CMK (cell line): ENCODE measurements at places on chromosomes 4 and X.

GRCh38 chr4:11949355-11949754 lies 520.7 kb upstream of the HS3ST1 start:
- DNase-seq: no peak

GRCh38 chr4:87399148-87399547 lies 8.2 kb upstream of the HSD17B11 start:
- no peak for DNase-seq

DNA sequence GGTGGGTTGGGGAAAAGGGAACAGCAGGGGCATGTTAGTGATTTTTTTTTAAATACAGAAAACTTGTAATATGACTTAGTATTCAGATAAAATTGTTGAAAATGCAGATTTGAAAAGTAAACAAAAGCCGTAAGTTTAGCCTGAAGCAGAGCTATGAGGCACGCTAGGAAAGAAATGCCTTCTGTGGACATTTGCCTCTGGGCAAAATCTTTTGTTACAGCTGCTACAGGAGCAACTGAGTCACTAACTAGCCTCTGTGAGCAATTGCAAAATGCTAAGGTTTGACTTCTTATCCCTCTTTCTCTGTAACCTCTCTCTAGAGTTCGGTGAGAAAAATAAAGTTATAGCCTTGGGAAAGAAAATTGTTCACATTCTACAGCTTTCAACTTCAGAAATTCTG lies 350.0 kb downstream of the SLC7A11 start:
- DNase-seq: no peak

DNA sequence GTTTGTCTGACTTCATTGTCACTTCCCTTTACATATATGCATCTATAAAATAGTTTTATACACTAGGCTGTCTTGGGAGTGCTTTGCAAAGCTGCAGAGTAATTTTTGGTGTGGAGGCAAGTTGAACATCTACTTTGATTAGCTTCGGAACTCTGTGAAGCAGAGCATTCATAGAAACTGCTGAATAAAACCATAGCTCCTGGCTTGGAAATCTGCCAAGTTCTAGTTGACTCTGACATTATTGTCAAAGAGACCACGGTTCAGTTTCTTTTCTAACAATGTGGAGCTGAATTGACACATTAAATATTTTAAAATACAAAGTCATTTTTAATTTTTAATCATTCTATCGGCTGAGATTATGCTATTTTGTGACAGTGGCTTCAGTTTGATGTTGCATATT lies 335.0 kb downstream of the BMPR1B start:
- no peak for DNase-seq

DNA sequence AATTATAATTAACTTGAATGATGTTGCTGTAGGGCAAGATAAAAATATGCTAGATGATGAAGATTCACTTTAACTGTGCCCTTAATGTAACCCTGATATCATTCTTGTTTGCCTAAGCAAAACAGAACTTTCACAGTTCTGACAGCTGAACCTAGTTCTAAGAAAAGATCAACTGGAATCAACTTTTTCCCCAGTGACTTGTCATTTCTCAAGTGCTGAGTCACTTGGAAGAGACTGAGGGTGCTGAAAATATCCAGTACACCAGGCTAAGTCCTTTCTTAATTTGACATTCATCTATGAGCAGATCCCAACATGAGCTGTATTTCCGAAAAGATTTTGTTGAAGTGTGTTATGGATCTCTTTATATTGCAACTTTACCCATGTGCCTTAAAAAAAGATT lies 140.4 kb downstream of the MID1IP1 start:
- DNase-seq: no peak

GRCh38 chr4:5919044-5919443 lies 26.2 kb upstream of the CRMP1 start:
- DNase-seq: no peak

DNA sequence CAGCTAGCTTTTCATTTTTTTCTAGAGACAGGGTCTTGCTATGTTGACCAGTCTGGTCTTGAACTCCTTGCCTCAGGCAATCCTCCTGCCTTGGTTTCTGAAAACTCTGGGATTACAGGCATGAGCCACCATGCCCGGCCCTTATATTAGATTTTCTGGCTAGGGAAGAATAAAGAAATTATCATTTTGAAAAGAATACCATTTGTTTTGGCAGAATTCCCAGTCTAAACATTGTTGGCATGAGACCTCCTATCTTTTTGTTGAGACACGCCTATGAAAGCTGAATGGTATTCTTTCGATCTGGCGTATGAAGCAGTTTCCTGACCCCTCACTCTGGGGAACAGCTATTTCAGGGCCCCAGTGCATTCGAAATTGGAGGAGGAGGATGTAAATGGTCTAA lies 107.0 kb downstream of the REPS2 start:
- no peak for DNase-seq

GRCh38 chr4:142690406-142691163 lies 155.5 kb downstream of the INPP4B start:
- DNase-seq: no peak

- DNase-seq: no peak
Observed at GRCh38 chr4:86611757-86612156, 17.6 kb downstream of the PTPN13 start.
